Activated CD4-positive, alpha-beta T cell treated with anti-CD3 and anti-CD28 coated beads, Interleukin-2, amount 50 U/mL, for 16 hours (primary cell): ENCODE measurements at places on chromosomes 5 and 9.
A peak's percentile ranks its signal among the peaks of the same experiment; 100 is the strongest.

GRCh38 chr9:127960410-127961154 is 20.2 kb downstream of the EEIG1 start:
- DNase-seq: no peak

DNA sequence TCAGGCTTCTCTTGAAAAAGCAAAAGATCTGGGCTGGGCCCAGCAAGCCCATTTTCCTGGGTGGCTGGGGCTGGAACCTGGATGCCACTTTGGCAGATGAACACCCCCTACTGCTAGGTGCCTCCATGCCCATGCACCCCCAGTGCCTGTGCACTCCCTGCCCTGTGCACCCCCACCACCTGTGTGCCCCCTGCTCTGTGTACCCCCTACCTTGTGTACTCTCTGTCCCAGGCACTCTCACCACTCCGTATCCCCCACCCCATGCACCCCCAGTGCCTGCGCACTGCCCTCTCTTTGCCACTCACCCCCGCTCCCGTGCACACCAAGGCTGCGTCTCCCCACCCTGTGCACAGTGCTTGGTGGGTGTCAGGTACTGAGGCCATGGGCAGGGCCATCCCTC is 14.2 kb downstream of the UNC5A start:
- DNase-seq: no peak

- no peak for DNase-seq
Measured at GRCh38 chr5:160119905-160120266, 636 bp upstream of the PWWP2A start.

DNA sequence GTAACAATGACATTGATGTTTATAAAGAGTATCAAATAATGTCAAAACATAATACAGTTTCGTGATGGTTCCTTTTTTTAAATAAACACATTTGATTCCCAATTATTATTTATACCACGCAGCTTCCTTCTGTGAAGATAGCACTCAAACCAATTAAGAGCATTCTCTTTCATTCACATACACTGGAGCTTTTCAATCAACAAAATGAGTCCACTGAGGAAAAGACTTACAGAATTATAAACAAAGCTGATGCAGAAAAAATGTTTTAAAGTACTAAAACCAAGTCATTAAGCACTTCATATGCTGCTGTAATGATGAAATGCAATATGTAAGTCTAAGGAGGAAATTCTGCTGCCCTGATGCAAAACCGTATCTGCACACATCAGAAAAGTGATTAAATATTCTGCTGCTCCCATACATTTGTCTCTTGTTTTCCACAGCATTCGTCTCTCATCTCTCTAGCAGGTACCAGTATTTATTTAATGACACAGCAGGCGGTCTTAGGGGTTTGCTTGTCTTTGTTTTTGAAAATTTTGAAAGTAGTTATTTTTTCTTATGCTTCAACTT is 147.1 kb downstream of the CDH10 start:
- no peak for DNase-seq

GRCh38 chr9:114733816-114734215 is 51.8 kb upstream of the TEX48 start:
- peak; percentile 68 for DNase-seq

- DNase-seq: peak; percentile 90
Measured at GRCh38 chr5:177431317-177432142, 5.1 kb downstream of the GRK6 start.

- DNase-seq: no peak
Measured at GRCh38 chr5:123265551-123265950, 157.7 kb downstream of the CEP120 start.

- no peak for DNase-seq
Measured at GRCh38 chr5:65815161-65815560, 93.2 kb downstream of the NLN start.

GRCh38 chr5:174553556-174553955 is 170.8 kb upstream of the MSX2 start:
- DNase-seq: no peak

- no peak for DNase-seq
Measured at GRCh38 chr5:88664645-88665044, 218.3 kb downstream of the MEF2C start.

GRCh38 chr9:135275571-135276289 is 188.3 kb downstream of the OLFM1 start:
- DNase-seq: no peak

GRCh38 chr5:181098762-181099601 is 32.0 kb downstream of the OR2V1 start:
- peak; percentile 8 for DNase-seq

DNA sequence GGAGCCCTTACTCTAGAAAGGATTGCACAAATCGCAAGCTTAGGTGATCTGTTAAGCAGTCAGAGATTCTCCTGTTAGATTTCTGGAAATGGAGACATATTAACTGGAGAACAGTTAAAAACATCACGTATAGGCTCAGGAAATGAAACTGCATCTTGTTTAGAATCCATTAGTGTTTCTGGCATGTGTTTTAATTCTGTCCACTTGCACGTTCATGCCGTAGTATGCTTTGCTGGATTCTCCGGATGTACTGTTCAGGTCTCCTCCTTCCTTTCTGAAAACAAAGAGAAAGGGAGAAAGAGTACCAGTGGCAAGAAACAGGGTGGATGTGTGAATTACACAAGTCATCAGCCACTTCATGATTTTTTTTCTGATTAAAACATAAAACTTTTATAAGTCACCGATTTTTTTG is 2.5 kb upstream of the RGMB start:
- DNase-seq: peak; percentile 16

DNA sequence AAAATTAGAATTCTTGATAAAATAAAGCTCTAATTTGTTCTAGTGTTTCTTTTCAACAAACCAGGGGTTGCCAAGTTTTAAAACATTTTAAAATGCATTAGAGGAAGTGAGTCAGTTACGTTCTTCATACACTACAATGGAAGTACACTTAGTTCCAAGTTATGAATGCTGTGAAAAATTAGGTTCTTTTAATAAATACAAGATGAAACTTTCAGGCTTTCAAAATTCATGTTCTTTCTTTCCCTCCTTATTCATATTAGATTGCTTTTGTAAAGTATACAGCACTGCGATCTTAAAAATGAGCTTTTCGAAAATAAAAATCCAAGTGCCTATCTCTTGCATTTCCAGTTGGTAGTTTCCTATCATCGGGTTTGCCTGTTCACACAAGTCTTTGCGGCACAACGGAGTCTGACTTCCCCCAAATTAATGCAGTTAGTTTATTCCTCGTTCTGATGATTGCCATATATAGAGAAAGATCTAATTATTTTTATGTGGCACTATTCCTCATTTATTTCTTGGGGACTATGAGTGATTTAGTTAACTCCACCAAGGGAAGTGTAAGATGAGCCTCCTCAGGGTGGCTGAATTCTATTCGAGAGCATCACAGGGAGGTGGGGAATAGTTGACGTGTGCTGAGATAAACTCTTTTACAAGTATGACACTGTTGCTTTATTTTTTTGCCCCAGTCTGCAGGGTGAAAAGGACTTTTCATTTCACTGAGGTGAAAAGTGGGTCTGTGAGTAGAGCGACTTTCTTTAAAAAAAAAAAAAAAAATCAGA is 238.2 kb downstream of the CD180 start:
- no peak for DNase-seq

DNA sequence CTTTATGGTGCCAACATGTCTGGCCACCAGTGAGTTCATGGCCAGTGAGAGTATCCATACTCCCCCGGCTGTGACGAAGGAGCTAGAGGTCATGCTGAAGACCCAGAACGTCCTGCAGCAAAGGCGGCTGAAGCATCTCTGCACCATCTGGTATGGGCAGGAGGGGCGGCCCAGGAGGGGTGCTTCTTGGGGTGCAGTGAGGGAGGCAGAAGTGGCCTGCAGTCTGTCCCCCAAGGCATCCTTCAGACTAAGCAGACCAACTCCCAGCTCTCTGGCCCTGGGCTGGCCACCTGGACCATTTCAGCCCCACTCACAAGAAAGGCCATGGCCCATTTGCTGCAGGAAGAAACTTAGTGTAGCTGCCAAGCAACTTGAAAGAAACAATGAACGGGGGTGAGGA is 11.0 kb downstream of the CCDC180 start:
- DNase-seq: no peak

DNA sequence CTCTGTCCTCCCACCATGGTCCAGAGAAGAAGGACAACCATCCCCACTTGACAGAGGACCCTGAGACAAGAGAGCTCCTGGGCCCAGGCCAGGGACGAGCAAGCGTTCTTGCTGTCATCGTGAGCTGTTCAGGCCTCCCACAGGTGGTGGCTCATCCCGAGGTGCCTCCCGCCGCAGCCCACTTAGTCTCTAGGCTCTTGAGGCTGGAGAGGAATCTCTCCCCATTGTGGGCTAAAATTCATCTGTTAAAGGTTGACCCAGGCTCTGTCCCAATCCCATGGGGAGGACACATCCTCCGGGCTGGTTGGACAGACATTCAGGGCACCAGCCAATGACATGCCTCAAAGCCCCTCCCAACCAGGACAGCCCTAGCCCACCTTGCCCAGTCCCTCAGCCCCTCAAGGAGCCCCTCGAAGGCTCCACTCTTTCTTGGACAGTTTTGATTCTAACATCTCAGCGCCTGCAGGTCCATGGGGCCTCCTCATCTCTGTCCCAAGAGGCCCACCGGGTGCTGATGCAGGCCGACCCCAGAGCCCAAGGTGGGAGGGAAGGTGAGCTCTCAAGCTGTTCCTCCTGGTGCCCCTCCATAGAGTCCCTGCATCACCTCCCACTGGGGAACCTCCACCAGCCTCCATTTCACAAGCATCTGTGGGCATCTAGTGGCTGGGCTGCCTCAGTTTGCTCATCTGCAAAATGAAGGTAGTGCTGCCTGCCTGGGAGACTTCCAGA is 52.9 kb downstream of the BARX1 start:
- no peak for DNase-seq

DNA sequence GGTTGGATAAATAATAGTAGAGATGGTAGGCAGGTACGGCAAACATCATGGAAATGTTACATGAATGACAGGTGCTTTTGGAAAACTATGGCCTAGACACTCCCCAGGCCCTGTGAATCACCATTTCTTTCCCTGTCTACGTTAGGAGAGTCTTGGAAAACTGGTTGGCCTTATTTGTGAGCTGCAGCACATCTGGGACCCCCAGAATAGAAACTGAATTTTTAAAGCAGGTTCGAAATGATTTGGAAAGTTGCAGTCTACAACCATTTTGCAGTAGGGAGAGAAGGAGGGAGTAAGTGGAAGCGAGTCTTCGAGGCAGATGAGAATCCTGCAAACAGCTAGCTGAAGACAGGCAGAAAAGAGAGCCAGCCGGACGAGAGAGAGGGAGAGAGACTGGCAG is 13.0 kb downstream of the C1QTNF2 start:
- DNase-seq: no peak

GRCh38 chr9:108311745-108312144 is 544.0 kb downstream of the ACTL7B start:
- no peak for DNase-seq

DNA sequence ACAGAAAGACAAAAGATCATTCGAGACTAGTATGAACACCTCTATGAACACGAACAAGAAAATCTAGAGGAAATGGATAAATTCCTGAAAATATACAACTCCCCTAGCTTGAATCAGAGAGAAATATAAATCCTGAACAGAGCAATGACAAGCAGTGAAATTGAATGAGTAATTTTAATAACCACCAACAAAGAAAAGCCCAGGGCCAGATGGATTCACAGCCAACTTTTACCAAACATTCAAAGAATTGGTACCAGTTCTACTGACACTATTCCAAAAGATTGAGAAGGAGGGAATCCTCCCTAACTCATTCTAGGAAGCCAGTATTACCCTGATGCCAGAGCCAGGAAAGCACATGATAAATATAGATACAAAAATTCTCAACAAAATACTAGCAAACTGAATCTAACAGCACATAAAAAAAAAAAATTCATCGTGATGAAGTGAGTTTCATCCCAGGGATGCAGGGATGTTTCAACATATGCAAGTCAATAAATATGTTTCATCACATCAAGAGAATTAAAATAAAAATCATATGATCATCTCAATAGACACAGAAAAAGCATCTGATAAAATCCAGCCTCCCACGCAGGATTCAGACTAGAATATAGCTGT is 25.2 kb upstream of the PTGER4 start:
- no peak for DNase-seq

DNA sequence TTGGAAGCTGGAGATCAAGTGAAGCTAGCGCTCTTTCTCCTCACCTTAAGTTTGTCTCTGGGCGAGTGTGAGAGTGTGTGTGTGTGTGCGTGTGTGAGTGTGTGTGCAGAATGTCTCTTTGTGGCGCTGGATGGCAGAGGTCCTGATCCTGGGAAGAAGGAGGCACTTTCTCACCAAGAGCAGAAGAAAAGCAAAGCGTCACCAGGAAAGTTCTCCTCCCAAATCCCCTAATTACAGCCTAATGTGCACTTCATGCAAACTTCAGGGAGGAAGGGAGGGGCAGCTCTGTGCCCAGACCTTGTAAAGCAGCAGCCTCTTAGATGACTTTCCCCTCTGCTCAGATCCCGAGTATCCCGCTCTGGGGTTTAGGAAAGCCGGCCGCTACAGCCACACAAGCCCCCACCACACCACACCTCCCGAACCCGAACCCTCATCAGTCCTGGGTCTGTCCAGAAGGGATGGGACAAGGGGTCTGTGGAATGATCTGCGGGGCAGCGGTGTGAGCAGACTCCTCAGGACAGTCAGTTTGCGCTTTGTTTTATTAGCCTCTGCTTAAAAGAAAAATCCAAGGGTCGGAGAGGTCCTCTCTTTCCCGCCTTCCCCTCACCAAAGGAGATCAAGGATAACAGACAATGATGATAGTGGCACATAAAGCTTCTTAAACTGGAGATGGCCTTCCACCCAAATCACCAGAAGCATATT is at the start of gene HAPLN1:
TSS of gene HAPLN1 (minus strand) at position 20 of the 702 bp plus-strand sequence. CDS start 47,332 bp downstream, outside the sequence.
- DNase-seq: no peak

GRCh38 chr5:154355129-154355611 is 90.6 kb upstream of the SAP30L start:
- DNase-seq: no peak

DNA sequence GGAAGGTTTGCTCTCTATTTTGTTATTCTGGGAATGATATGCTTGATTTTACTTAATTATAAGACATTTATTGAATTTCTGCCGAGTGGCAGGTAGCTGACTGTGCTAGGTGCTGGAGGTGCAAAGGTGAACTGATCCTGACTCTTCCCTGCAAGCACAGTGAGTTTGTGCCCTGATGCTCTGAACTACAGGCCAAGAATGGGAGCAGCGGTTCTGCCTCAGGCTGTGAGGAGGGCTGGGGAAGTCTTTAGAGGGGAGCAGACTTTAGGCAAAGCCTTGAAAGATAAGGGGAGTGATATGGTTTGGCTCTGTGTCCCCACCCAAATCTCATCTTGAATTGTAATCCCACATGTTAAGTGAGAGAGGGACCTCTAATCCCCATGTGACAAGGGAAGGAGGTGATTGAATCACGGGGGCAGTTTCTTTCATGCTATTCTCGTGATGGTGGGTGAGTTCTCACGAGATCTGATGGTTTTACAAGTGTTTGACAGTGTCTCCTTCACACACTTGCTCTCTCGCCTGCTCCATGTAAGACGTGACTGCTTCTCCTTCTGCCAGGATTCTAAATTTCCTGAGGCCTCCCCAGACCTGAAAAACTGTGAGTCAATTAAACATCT is 73.1 kb downstream of the NDFIP1 start:
- DNase-seq: no peak

GRCh38 chr5:126998201-126998631 is 32.1 kb downstream of the MARCHF3 start:
- DNase-seq: no peak
